Mesothelial cell of epicardium (in vitro differentiated cells): ENCODE measurements at places on chromosomes 6 and 20. TPM values are rescaled to one million over a fixed set of nuclear protein-coding genes. Genes with fewer than 3 reads are reported as not detected.

Gene VGLL2
- total RNA-seq: not detected in 3 replicates

Gene C6orf15
- total RNA-seq: not detected in 3 replicates

Gene MLN
- total RNA-seq: not detected in 3 replicates

Gene PI16
- total RNA-seq: not detected in 3 replicates

Gene TNFRSF21
- total RNA-seq: 23.8 to 25.0 TPM (median 24.2 TPM) in 3 replicates

DNA sequence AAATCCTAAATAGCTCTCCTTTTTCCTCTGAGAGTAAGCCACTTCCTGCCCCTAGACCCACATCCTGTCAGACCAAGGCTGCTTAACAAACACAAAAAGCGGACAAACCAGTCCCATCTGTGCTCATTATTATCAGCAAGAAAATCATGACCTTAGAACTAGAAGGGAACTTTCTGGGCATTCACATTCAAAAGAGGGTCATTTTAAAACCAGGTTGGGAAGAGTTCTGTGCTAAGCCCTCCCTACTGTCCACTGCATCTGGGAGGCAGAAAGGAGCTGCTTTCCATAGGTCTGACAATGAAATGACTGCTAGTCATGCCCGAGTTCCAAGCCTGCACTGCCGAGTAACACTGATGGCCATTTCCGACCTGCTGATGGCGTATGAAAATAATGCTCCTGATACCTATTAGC is 15.4 kb downstream of the EZR start:
- DNase-seq: no peak

- DNase-seq: peak; percentile 34
These were observed 228.5 kb downstream of the DLL1 start for GRCh38 chr6:170062209-170062914.

DNA sequence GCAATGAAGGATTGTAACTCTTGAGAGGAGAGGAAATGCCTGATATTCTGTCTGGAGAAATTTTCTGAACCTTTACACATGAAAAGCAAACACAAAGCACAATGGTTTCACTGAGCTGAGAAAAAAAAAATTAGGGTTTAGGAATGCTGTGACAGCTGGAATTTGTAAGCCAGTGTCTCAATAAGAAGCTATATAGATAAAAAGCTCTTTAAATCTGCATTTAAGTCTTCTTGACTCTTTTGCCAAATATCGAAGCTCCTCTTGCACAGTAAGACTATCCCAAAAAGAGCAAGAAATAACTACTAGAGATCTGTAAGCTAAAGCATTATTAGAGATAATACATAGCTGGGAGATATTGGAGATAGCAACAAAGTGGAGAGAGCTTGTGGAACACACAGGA is 1334.0 kb upstream of the CITED2 start:
- DNase-seq: no peak

DNA sequence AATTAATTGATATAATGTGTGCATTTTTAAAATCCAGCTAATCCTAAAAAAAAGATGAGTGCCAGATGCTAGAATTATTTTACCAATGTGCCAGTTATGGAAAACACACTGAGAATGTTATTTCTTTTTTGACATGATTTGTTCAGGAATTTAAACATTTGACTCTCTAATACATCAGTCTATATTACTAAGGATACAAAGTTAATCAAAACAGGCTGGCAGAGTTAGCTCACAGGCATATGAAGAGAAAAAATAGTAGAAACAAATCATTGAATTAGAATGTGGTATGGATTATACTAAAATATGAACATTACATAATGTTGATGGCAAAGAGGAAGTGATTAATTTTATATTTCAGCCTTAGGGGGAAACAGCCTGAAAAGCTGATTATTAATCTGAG is 368.3 kb upstream of the GJE1 start:
- DNase-seq: no peak

DNA sequence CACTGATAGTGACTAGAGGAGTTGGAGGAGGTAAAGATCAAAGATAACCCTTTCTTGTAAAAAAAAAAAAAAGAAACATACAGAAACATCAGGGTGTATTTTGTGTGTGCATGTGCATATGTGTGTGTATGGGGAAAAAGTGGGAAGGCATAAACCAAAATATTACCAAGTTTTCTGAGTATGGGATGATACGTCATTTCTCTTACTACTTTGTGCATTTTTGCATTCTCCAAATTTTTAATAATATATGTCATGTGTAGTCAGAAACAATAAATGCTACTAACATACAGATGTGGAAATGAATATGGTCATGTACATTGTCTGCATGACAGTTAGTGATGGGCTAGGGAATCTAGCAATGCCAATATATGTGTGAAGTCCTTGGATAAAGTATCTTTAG is 161.1 kb downstream of the SASH1 start:
- no peak for DNase-seq

DNA sequence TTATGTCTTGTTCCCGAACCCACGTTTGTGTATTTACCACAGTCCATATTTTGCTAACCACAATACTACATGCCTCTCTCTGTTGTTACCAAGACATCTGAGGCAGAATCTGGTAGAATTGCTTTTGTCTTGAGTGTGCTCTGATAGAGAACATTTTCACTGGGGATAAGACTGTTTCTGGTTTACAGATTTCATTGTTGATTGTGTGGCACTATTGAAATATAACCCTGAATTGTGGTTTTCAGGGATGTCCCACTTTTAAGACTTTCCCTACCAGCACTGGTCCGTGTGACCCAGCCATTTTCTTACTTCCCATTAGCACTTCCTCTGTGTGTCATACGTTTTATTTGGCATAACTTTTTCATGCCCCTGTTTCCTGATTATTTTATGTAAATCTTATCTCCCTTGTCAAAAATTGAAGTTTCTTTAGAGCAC is 12.2 kb downstream of the NCOA7 start:
- no peak for DNase-seq

DNA sequence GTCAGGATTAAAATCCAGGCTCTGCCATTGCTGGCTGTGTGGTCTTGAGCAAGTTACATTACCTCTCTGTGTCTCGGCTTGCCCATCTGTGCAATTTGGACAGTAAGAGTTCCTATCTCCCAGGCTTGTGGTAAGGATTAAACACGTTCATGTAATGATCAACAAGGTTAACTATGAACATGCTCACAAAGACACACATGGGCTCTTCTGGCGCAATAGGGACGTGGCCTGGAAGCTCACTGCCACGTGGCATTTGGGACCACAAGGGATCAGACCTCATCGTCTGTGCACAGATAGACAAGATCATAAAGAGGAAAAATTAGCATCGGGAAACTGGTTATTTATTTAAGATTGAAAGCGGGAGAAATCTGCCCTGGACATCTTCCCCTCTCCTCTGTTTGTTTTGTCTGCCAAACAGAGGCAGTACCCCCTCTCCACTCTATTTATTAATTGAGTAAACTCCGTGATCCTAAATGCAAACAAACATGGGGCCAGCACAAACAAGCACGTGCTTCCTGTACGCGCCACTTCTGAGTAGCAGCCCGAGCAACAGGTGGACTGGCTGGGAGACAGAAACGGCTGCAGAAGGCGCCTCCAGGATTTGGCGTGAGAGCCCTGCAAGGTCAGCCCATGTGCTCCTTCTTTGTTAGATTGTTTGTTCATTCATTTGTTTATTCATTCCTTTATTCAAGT is 95.0 kb downstream of the CDH26 start:
- DNase-seq: no peak

DNA sequence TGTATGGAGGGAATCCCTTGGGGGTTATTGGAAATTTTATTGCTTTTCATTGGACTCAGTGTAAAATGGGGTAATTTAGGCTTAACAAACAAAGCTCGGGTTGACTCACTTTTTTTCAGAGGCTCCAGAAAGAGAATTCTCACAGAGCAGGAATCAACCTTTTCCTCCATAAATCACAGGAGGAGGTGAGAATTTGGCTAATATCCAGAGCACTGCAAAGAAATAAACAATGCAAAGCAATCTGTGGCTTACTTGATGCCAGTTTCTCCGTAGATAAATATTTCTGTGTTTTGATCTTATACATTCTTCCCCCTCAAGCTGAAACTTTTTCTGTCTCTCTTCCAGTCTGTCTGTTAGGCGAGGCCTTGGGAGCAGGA is 176.6 kb downstream of the TSHZ2 start:
- DNase-seq: no peak

DNA sequence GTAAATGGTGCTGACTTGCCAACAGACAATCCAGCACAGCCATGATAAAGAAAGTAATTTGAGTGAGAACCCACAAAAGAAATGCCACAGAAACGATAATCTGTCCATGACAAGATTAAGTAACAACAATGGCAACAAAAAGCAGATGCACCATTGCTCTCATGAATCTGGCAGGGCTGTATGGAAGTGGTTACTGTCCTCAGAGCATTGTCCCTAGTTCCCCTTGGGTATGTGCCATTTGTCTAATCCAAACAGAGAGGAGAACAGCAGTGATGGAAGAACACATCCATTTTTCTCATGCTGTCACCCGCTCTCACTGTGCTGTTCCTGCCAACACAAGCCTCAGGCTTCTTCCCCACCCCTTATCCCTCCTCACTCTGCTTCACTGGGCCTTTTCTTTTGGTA is 65.8 kb downstream of the REV3L start:
- no peak for DNase-seq

- DNase-seq: no peak
These were observed 4.7 kb downstream of the PCMTD2 start for GRCh38 chr20:64260239-64260638.

DNA sequence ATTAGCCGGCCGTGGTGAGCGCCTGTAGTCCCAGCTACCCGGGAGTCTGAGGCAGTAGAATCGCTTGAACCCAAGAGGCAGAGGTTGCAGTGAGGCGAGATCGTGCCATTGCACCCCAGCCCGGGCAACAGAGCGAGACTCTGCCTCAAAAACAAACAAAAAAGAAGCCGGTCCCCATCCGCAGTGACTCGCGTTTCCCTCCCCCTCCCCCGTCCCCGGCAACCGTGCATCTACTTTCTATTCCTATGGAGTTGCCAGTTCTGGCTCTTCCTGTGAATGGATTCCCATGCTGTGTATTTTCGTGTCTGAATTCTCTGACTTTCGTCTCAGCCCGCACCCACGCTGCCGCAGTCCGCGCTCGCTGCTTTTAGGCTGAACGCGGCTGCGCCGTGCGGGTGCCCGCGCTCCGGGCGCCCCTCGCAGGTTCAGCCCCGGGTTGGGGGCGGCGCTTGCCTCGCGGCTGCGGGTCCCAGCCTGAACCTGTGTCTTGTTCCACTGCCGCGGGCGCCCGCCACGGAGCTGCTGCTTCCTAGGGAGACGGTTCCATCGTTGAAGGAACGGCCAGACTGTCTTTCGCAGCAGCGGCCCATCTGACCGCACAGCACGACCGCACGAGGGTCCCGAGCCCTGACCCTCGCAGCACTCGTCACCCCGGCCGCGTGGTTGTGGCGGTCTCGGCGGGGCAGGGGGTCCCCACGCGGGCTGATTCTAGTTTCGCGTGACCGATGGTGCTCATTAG is 1.1 kb upstream of the MRGBP start:
- peak; percentile 76 for DNase-seq

DNA sequence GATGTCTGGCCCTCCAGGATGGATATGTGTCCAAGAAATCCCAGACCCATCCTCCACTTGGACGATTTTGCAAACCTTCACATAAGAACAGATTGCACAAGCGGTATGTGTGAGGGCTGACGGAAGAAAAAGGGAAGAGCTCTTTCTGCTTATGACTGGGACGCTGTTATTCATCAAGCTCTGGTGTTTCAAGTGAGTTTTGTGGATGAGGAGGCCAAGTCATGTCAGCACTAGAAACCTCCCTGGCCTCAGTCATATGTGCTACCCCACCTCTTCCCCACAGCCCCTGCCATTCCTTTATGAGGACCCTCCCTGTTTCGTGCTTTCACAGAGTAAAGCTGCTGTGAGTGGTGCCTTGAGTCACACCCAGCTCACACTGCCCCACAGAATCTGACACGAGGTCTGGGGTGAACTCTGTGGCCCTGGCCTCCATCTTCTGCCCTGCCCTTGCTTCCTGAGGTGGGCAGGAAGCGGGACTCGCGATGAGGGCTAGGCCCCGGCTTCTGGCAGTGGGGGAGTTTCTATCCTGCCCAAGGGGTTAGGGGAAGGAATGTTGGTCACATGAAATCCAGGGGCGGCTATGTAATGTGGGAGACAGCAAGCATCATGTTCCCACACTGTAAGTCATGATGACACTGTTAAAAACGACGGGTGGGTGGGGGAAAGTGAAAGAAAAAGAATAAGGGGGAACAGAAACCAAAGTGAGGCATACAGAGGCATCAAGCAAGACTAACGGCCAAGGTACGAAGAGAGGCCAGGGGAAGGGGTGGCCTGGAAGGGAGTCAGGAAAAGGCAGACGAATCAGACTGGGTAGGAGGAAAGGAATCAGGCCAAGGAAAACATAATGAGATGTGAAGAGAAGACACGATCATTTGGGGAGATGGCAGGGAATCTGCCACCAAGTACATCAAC is 78.1 kb downstream of the PRDM1 start:
- no peak for DNase-seq

- DNase-seq: peak; percentile 71
These were observed 13.8 kb upstream of the TLDC2 start for GRCh38 chr20:36861875-36862801.

- no peak for DNase-seq
These were observed 330.0 kb downstream of the ZFAND3 start for GRCh38 chr6:38149531-38149930.

- DNase-seq: no peak
These were observed 53.9 kb upstream of the ESR1 start for GRCh38 chr6:151753581-151753980.

GRCh38 chr20:4713401-4713800 is 8.3 kb upstream of the PRND start:
- no peak for DNase-seq

DNA sequence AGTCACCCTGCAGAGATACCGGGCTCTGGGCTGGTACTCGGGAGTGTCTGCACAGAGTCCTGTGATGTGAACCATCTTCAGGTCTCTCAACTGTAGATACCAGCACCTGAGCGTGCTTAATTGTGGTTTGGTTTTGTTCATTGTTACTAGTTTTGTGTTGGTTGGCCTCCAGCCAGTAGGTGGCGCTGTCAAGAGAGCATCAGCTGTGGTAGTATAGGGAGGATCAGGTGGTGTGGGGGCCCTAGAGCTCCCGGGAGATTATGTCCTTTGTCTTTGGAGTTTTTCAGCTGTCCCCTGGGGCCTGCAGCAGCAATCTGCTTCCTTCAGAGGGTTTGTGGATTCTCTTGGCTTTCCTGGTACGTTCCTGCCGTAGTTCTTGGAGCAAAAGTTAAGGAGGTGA is 67.9 kb downstream of the CDYL start:
- no peak for DNase-seq

- no peak for DNase-seq
These were observed 123.6 kb upstream of the BEND6 start for GRCh38 chr6:56831334-56831733.

- no peak for DNase-seq
These were observed 37.1 kb downstream of the CDH22 start for GRCh38 chr20:46270977-46271744.

DNA sequence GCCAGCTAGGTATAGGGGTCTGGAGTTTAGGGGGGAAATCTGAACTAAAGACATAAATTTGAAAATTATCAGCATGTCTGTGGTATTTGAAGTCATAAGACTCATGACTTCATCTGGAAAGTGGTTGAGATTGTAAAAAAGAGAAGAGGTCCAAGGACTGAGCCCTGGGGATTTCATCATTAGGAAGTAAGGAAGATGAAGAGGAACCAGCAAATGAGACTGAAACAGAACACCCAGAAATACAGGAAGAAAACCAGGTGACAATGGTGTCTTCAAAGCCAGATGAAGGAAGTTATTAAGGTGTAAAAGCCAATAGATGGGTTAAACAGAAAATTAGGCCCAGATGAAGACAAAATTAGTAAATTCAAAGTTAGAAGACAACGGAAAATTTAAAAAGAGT is 49.1 kb upstream of the UBR2 start:
- no peak for DNase-seq
